Glutamatergic neuron (in vitro differentiated cells): ENCODE measurements at places on chromosomes 2 and 18. TPM values are rescaled to one million over a fixed set of nuclear protein-coding genes. Genes with fewer than 3 reads are reported as not detected.

Gene PARD6G
- 25.2 TPM for total RNA-seq

Gene SMYD1
- total RNA-seq = 0.25 TPM

Gene B3GNT2
- 5.7 TPM for total RNA-seq

Gene LINC00305
- total RNA-seq = not detected

Gene C2orf15
- total RNA-seq = 0.34 TPM

Gene ATP6V1B1
- total RNA-seq = not detected

Gene ZFP36L2
- 0.88 TPM for total RNA-seq

Gene RGPD3
- total RNA-seq = 0.27 TPM

- DNase-seq = no peak
- no peak overlapping the region for H3K27ac ChIP-seq
- no peak overlapping the region for H3K4me3 ChIP-seq
- peaks cover 6% of the 10 kb centered on the region for H3K36me3 ChIP-seq
Observed at GRCh38 chr18:50027996-50028395, 167.0 kb downstream of the MYO5B start.

DNA sequence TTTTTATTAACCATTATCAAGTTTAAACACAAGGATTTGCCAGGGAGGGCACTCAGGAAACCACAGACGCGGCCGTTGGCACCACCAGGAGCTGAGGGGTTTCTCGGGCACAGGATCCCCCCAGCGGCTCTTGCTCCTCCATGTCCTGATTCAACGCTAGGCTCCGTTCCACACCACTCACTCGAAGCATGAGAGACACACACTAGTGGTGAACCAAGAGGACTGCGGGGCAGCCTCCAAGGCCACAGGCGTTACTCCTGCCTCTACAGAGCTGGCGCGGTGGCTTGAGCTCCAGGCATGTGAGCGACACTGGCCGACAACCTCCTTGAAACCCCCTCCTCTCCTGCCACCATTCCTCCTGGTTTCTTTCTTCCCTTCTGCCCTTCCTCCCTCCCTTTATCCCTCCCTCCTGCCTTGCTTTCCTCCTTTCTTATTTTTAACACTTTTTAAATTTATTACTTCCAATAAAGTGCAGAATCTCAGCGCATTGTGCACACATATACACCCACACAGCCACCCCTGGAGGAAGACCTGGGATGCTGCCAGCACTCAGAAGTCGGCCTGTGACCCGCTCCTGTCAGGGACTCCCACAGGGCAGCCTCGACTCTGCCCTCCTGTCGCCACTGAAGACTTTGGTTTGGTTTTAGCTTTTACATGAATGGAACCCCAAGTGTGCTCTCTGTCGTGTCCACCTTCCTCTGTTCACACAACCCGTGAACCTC is 21.7 kb downstream of the COX7A2L start:
- peak; percentile 48 for DNase-seq
- H3K4me3 ChIP-seq = no peak overlapping the region
- no peak overlapping the region for H3K27ac ChIP-seq
- H3K4me1 ChIP-seq = peaks cover 15% of the 10 kb centered on the region
- H3K27me3 ChIP-seq = peaks cover 3% of the 10 kb centered on the region

DNA sequence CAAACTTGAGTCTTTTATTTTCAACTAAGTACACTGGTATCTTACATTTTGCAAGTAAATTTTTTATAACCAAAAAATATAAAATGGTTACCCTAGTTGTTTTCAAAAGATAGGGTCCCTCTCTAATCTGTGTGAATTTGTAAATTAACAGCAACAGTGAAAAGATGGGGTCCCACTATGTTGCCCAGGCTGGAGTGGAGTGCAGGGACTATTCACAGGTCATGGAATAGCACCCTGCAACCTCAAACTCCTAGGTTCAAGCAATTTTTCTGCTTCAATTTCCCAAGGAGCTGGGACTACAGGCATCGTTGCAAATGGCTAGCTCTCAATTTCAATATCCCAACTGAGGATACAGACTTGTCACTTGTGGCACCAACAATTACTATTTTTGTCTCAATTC is 12.1 kb downstream of the CCT4 start:
- no peak for DNase-seq
- H3K27me3 ChIP-seq = no peaks in the 10 kb centered on the region
- no peak overlapping the region for H3K27ac ChIP-seq

- peaks cover under 1% of the 10 kb centered on the region for H3K27me3 ChIP-seq
- no peak overlapping the region for H3K4me3 ChIP-seq
- peaks cover 13% of the 10 kb centered on the region for H3K36me3 ChIP-seq
- H3K4me1 ChIP-seq = peaks cover 6% of the 10 kb centered on the region
Observed at GRCh38 chr2:175233135-175233719, 51.7 kb upstream of the ATP5MC3 start.

GRCh38 chr2:584863-585823 is 92.1 kb downstream of the TMEM18 start:
- H3K27ac ChIP-seq = no peak overlapping the region
- no peak overlapping the region for H3K4me3 ChIP-seq

- H3K4me3 ChIP-seq = no peak overlapping the region
- H3K27me3 ChIP-seq = peaks cover 5% of the 10 kb centered on the region
- peaks cover 10% of the 10 kb centered on the region for H3K36me3 ChIP-seq
- H3K27ac ChIP-seq = no peak overlapping the region
Observed at GRCh38 chr18:79697976-79698375, 18.4 kb downstream of the CTDP1 start.

- DNase-seq = no peak
- no peaks in the 10 kb centered on the region for H3K4me1 ChIP-seq
- peaks cover 2% of the 10 kb centered on the region for H3K27me3 ChIP-seq
- H3K4me3 ChIP-seq = no peak overlapping the region
- no peak overlapping the region for H3K27ac ChIP-seq
Observed at GRCh38 chr18:39453882-39454281, 1888.3 kb upstream of the CELF4 start.

DNA sequence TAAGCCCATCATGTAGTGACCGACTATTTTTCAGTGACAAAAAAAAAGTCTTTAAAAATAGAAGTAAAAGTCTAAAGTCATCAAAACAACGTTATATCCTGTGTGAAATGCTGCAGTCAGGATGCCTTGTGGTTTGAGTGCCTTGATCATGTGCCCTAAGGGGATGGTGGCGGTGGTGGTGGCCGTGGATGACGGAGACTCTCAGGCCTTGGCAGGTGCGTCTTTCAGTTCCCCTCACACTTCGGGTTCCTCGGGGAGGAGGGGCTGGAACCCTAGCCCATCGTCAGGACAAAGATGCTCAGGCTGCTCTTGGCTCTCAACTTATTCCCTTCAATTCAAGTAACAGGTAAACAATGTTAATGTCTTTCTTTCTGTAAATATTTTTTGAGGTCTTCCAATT is at the start of gene CD28:
CD28 (plus strand) TSS at position 237 of the 400 bp plus-strand sequence; CDS start at position 295, 58 bp downstream.
- no peaks in the 10 kb centered on the region for H3K36me3 ChIP-seq
- H3K27me3 ChIP-seq = no peaks in the 10 kb centered on the region
- no peak within 1 kb of the TSS for H3K27ac ChIP-seq
- no peak for DNase-seq
- H3K4me3 ChIP-seq = no peak within 1 kb of the TSS
